ENCODE measurements at places on chromosomes 6 and 20.

DNA sequence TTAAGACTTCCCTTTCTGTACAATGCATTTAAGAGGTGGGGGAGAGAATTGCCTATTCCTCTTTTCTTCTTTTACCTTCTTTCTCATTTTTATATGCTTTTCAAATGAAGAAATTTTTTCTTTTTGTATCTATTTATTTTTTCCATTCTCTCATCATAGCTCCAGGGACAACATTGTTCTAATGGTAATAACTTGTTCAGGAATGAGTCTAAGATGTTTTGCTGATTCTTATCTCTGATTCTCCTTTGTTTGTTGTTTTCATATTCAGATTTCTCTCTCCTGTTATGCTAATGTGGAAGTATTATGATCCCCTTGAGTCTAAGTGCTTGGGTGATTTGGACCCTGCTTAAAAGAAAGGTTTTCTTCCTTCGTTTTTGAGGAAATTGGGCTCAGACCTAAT is 451.6 kb downstream of the CDKAL1 start:
- DNase-seq: no peak

- no peak for DNase-seq
Measured at GRCh38 chr20:41848180-41848579, 230.0 kb upstream of the CHD6 start.

- DNase-seq: no peak
Measured at GRCh38 chr6:13053006-13053461, 275.3 kb downstream of the TBC1D7 start.

DNA sequence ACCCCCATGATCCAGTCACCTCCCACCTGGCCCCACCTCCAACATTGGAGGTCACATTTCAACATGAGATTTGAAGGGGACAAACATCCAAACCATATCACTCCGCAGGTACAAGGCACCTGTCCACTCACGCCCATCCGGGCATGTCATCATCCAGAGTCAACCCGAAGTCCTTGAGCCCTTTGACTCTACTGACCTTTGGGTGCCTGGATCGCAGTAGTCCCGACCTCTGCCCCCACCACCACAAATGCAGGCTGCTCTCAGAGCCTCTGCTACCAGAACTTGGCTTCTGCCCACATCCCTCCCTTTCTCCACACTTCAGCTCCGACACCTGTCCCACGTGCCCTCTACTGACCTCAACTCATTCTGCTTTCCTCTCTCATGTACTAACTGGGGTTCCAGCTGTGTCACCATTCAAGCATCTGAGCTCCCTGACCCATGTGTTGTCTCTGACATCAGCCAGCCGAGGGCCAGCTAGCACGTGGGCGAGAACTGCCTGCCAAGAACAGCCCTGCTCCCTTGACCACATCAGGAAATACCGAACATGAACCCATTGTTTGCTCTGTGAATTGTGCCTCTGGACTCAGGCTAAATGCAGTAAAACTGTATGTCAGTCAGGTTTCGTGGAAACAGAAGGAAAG is 498.3 kb upstream of the SULF2 start:
- no peak for DNase-seq

DNA sequence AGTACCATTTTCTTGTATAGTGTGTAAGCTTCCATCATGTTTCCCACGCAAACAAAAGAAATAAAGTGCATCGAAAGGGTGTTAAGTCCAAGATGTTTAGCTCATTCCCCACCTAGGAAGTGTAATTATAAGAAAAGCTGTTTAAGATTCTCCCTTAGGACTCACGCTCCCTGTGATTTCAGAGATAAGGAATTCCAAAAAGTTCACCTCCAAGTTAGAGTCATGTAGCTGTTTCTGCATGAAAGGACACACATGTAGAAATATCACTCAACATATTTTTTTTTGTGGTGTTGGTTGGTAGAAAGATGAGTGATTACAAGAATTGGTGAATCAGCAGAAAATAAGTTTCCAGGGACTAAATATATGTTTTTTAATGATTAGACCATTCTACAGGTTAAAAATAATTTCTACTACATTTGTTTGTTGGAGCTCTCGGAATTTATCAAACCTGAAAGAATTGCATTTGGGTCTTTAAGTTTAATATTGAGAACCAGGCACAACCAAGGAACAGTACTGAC is 10.4 kb downstream of the OPN5 start:
- no peak for DNase-seq

DNA sequence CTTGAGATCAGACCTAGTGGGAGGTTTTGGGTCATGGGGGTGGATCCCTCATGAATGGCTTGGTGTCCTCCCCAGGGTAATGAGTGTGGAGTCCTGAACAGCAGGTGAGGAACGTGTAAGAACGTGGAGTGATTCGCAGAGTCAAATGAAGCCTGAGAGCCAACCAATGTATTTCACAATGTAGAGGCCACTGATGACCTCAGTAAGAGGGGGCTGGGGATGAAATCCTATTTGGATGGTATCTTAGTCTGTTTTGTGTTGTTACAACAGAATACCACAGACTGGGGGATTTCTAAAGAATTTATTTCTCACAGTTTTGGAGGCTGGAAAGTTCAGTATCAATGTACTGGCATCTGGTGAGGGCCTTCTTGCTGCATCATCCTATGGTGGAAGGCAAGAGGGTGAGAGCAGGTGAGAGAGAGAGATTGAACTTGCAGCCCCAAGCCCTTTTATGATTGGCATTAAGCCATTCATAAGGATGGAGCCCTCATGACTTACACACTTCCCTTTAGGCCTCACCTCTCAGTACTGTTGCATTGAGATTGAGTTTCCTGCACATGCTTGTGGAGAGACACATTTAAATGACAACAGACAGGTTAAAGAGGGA is 47.3 kb upstream of the HIVEP1 start:
- no peak for DNase-seq

GRCh38 chr6:158023597-158023939 is 41.9 kb downstream of the SYNJ2 start:
- DNase-seq: no peak

GRCh38 chr20:50309280-50309763 is 118.7 kb downstream of the CEBPB start:
- DNase-seq: no peak

- DNase-seq: no peak
Measured at GRCh38 chr20:53748176-53748575, 154.5 kb upstream of the ZNF217 start.

DNA sequence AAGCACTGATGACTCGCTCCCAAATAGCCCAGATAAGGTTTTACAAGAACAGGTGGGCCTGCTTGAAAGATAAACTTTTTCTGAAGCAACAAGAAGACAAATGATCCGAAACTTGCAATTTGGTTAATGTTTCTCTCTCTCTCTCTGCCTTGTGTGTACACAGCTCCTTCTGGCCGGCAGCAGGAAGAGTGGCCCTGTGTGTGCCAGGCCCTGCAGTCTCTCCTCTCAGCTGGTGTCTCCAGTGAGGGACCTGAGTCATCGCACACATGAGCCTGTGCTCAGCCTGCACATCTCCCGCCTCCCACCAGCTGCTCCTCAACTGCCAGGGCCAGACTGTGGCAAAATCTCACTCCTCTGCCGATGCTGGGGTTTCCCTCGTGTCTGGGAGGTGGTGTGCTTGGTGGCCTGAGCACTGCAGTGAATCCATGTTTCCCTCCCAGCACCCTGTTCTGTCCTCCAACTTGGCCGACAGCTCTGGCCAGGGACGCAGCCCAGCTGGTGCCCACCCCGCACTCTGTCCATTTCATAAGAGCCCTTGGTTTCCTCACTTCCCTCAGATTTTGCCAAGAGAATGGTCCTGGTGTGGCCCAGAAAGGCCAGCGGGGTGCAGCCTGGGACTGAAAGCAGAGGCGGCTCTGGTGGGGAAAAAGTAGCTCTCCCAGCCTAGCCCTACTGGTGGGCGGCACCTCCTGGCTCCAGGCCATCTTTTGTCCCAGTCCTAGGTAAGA is 49.4 kb downstream of the ERMARD start:
- DNase-seq: peak; percentile 53

GRCh38 chr6:33673851-33674250 is 37.6 kb downstream of the UQCC2 start:
- no peak for DNase-seq

GRCh38 chr6:155915651-155916050 is 460.0 kb upstream of the NOX3 start:
- DNase-seq: no peak

GRCh38 chr6:67916399-67916798 is 718.7 kb upstream of the ADGRB3 start:
- no peak for DNase-seq

GRCh38 chr6:14450133-14450504 is 332.5 kb downstream of the CD83 start:
- DNase-seq: no peak
